Dermis microvascular lymphatic vessel endothelial cell (primary cell): ENCODE measurements at places on chromosomes 2 and 18. TPM values are rescaled to one million over a fixed set of nuclear protein-coding genes. Genes with fewer than 3 reads are reported as not detected.
A peak's percentile ranks its signal among the peaks of the same experiment; 100 is the strongest.

GRCh38 chr2:86297382-86298147 lies 39.9 kb downstream of the REEP1 start:
- DNase-seq: no peak

DNA sequence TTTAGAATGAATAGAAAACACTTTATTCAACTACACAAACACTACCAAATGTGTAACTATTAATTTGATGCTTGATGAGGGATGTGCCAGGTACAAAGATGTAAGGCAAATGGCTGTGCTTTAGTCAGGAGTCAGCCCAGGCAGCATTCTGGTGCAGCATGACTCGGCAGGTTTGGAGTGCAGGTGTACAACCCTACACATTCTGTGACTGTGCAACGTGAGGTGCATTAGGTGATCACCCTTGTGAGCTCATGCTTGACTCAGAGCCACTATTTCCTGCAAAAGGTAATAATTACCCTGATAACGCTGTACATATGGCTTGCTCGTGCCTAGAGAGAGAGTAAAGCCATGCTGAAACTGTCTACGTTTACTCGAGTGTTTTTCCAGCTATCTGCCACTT lies 288.7 kb upstream of the DSEL start:
- no peak for DNase-seq

DNA sequence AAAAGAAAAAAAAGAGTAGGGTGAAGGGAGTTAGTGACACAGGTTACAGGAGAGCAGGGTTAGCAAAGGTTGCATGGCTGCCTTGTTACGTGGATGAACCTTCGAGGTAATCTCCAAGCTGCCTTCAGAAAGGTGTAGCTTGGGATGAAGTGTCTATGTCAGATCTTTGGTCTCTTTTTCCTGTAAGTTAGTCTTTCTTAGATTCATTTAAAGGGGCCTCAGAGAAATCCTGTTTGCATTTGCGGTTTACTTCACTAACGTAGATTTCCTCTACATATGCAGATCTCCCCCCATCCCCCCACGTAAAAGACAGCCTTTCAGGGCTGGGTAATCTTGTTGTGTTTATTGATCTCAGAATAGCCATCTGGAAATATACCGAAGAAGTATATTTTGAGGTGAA lies 83.7 kb downstream of the MTA3 start:
- no peak for DNase-seq

- no peak for DNase-seq
Observed at GRCh38 chr2:134582547-134582899, 136.3 kb downstream of the TMEM163 start.

- DNase-seq: no peak
Observed at GRCh38 chr2:102301867-102302362, 9.4 kb upstream of the IL1RL1 start.

DNA sequence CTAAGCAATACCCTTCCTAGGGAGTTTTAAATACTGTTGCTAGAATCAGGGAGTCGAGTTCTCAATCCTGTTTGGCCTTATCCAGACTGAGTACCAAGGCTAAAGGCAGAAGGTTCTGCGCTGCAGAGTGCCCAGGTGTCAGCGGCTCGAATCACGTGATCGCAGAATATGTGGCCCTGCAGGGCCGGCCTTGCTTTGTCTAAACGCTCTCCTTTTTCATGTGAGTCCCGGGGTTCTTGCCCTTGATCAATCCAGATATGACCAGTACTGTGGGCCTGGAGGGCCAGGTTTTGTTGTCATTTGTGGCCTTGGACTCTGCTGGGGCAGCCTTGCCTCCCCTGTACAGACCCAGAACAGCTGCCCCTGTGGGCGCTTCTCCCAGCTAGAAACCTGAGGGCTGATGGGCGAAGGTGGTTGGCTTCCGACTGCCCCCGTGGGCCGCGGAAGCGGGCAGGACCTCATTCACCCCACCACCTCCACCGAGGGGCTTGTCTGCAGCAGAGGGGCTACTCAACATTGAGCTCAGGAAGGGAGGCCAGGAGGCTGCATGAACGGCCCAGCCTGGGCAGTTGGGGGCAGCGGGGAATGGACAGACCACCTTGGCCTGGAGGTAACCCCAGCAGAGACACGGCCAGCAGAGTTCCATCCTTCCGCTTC lies 225.0 kb downstream of the ALPK2 start:
- DNase-seq: no peak

DNA sequence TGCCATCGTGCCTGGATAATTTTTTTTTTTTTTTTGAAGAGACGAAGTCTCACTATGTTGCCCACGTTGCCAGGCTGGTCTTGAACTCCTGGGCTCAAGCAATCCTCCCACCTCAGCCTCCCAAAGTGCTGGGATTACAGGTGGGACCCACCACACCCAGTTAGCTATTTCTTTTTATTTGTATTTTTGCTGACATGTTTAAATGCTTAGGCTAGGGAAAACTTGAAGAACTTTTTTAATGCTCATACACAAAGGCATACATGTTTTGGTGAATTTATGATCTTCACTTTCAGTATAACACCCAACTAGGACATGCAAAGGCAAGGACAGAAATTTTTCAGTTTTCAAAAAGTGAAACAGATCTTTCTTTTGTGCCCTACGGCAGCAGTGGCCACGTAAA lies 9.9 kb downstream of the L3MBTL4 start:
- no peak for DNase-seq

GRCh38 chr18:452816-453215 lies 47.7 kb downstream of the COLEC12 start:
- no peak for DNase-seq

DNA sequence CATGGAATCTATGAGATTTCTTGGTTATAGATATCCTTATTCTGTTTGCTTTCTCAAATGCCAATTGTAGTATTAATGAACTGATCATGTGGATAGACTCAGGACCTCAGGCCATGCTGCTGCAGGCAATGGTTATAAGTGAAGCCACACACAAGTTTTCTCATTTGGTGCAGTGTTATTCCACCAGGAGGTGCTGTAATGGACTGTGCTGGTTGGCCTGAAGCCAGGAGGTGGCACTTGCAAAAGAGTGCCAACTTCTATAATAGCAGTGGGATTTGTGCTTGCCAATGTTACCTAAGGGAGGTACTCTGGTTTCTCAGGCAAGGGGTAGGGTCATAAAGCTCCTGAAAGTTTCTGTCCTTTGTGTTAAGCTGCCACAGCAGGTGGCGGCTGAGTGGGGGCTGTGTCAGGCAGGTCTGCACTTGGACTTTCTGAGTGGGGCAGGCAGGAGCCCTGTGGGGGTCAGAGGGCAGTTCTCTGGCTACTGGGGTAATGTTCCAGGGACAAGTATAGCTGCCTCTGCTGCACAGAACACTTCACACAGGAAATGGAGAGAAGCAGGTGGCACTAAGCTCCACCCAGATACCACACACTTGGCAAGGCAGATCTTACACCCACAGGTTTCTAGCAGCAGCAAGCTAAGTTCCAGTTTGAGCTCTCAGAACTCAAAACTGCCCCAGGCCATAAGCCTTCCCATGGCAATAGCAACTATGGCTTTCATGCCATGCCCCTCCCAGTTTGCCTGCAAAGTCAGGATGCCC lies 352.6 kb upstream of the CWC22 start:
- no peak for DNase-seq

DNA sequence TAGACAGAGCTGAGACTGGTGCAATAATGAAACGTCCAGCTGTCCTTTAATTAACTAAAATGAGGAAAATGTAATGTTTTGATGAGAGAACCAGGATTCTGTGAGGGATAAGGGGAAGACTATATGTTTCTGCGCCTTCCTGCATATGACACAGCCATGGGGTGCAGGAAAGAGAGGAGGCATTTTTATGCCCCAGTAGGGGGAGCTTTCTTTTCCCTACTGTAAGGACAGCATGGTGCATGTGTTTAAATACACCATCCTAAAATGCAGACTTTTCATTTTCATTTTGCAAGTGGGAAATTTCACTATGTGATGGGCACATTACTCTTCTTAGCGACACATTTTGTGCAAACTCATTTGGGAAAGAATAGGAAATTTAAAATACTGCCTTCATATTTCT lies 446.1 kb downstream of the ARHGAP15 start:
- DNase-seq: peak; percentile 1

DNA sequence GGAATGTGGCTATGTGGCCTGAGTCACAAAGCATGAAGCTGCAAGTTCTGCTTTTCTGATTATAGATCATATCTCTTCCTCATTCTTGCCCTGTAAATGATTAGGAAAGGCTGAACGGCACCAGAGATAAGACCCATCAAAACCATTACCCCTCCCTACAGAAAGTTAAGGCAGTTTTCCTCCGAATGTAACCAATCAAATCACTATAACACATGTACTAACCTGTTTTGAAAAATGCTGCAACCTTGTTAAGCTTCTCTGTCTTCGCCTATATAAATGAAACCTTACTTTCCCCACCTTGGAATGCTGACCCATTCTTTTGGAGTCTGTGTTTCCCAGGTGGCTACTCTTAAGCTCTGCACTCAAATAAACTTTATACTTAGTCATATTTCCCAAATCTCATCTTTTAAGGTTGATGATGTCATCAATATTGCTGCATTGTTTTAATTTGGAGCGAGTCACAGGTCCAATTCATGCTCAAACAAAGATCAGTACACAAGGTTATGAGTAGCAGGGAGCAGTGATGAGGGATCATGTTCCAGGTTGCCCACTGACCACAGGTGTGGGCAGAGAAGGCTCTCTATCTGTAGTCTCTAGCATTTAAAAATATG lies 662.3 kb downstream of the IRS1 start:
- DNase-seq: no peak

- DNase-seq: no peak
Observed at GRCh38 chr18:46917803-46918600, 600 bp downstream of the KATNAL2 start.

DNA sequence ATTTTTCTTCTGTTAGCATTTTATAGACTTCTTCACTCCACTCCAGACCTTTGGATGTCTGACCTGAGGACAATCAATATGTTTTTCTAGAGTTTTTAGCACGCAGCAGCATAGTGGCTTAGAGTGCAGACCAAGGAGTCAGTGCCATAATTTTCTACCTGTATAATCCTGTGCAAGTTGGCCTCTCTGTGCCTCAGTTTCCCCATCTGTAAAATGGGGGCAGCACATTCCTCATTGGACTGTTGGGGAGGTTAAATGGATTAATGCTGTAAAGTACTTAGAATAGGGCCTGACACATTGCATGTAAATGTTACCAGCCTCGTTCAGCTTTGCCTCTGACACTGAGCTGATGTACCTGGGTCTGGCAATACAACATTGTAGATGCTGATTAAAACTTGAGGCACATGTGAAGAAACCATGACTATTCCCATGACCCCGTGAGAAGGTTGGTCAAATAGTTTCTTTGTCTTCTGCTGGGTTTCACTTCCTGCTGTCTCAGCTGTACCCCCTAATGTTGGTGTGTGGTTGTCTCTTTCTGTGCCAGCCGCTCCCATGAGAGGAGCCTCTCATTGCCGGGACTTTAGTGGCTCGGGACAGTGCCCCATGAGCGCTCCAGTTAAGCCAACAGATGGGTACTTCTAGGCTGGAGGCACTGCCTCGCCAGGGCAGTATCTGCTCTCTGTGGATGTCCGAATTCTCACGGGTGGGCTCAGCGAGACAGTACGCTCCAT lies 125.3 kb downstream of the SH3RF3 start:
- no peak for DNase-seq

- DNase-seq: no peak
Observed at GRCh38 chr2:113213061-113213930, 39.5 kb downstream of the PSD4 start.

GRCh38 chr2:138086576-138086975 lies 122.3 kb downstream of the HNMT start:
- DNase-seq: no peak

- no peak for DNase-seq
Observed at GRCh38 chr2:45171136-45171501, 161.9 kb upstream of the SIX2 start.

The PKDCC gene
- 3.0 and 4.3 TPM in 2 replicates for total RNA-seq

The ANKRD30B gene
- total RNA-seq: not detected in 2 replicates

The EVX2 gene
- total RNA-seq: not detected in 2 replicates

The AGXT gene
- not detected in 2 replicates for total RNA-seq

The CRACDL gene
- 0.76 and 3.0 TPM in 2 replicates for total RNA-seq

The NAT8 gene
- total RNA-seq: not detected in 2 replicates
